ENCODE measurements at places on chromosomes 7 and 10.

DNA sequence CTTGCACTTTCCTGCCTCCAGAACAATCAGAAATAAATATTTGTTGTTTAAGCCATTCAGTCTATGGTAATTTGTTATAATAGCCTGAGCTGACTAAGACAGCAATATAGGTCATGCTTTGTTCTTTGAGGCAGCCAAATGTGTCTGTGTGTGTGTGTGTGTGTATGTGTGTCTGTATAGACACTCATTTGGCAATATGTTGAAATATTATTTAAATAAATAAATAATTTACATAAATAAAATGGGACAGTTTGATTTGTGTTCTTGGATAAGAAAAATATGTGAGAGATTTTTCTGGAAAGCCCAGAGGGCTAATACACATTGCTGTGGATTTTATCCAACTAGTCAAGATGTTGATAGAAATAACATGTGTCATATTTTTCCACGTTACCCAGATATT lies 140.2 kb downstream of the PTN start:
- no peak for DNase-seq

- DNase-seq: no peak
These were observed 217.8 kb upstream of the SEMA3A start for GRCh38 chr7:84412161-84412969.

DNA sequence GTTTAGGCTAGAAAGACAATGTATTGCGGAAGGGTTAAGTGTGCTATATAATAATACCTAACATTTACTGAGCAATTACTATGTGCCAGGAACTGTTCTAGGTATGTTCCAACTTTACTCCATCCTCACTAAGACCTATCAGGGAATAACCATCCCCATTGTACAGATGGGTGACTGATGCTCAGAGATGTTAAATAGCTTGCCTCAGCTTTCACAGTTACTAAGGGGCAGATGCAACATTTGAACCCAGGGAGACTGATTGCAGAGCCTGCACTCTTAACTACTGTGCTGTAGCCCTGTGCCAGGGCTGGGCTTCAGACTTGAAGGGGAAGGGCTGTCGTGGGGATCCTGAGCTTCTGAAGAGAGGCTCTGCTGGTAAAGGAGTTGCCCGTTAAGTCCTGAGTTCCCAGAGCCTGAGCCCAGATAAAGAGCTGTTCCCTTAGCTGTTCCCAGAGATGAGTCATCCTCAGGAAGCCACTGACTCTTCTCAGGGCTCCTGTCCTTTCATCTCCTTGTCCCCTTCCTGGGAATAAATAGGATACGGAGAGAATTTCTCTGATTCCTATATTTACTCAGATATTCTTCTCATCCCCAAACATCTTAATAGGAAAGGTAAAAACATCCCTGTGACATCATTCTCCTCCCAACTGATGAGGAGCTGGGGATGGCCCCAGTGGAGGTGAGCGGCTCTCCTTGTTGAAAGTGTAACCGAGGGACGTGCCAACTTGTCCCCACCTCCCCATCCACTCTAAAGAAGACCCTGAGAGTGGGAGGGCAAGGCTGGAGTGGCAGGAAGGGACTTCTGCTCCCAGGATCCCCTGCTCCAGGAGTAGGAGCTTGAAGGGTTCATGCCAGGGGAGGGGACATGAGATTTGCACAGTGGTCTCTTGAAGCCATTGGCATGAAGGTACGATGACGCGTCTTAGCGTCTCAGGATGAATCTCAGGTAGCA lies 28.0 kb upstream of the HABP2 start:
- DNase-seq: no peak

DNA sequence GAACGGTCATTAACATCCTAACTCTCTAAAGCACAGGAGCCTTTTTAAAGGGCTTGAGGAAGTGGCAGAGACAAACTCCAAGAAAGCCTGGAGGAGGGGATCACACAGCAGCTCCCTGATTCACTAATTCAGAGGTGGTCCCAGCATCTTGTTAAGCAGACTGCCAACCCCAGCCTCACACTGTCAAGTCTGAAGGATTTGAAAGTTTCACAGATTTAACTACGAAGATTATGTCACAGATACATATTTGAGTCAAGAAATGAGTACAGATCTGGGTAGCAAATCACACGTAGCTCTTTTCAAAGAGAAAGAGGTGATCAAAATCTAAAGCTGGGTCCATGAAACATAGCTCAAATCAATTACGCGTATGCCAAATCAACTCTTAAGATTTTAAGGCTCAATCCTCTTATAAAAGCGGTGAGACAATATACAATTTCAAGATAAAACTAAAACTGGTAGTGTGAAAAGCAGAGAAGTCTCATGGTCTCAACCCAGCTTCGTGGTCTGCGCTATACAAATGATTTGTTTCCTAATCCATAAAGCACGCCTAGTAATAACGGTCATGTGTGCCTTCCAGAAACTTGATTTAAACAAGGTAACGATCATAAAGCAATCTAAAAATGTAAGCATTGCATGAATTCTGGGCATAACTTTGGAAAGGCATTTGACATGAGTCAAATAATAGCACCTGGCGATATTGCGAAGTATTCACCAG lies 229.9 kb upstream of the MKLN1 start:
- no peak for DNase-seq

- DNase-seq: peak; percentile 30
These were observed 604 bp upstream of the SHTN1 start for GRCh38 chr10:117005527-117006055.

DNA sequence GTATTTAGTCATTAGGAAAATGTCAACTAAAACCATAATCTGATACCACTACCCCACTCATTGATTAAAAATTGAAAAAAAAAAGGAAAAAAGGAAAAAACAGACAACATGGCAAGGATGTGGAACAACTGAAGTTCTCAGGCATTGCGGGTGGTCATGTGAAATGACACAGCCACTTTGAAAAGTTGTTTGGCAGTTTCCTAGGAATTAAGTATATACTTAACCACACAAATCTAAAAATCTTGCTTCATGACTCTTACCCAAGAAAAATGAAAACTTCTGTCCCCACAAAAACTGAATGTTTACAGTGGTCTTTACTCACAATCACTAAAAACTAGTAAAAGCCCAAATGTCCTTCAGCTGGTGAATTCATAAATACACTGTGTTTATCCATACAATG lies 254.5 kb downstream of the AHR start:
- no peak for DNase-seq

DNA sequence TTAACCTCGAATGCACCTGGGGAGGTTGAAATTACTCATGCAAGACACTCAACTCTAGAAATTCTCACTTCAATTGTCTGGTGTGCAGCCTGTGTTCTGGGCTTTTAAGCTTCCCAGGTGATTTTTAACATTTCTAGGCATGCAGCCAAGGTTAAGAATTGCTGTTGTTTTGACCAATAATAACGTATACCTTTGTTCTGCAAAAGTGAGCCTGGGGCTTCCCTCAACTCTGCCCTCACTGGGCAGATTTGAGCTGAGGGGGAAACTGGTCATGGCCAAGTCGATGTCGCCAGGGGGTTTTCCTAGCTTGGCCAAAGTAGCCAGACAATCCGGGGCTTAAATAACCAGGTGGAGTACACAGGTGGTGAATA lies 568 bp downstream of the PRSS2 start:
- no peak for DNase-seq

GRCh38 chr7:83118347-83119025 lies 44.2 kb downstream of the PCLO start:
- DNase-seq: no peak

DNA sequence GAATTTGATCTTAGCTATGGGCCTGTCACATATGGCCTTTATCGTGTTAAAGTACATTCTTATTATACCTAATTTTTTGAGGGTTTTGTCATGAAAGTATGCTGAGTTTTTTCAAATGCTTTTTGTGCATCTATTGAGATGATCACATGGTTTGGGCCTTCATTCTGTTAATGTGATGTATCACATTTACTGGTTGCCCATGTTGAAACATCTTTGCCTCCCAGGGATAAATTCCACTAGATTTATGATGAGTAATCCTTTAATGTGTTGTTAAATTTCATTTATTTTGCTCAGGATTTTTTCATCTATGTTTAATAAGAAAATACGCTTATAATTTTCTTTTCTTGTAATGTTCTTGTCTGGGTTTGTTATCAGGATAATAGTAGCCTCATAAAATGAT lies 442.0 kb downstream of the MDFIC start:
- no peak for DNase-seq

- DNase-seq: no peak
These were observed 338.2 kb upstream of the SMIM30 start for GRCh38 chr7:113456533-113456932.

DNA sequence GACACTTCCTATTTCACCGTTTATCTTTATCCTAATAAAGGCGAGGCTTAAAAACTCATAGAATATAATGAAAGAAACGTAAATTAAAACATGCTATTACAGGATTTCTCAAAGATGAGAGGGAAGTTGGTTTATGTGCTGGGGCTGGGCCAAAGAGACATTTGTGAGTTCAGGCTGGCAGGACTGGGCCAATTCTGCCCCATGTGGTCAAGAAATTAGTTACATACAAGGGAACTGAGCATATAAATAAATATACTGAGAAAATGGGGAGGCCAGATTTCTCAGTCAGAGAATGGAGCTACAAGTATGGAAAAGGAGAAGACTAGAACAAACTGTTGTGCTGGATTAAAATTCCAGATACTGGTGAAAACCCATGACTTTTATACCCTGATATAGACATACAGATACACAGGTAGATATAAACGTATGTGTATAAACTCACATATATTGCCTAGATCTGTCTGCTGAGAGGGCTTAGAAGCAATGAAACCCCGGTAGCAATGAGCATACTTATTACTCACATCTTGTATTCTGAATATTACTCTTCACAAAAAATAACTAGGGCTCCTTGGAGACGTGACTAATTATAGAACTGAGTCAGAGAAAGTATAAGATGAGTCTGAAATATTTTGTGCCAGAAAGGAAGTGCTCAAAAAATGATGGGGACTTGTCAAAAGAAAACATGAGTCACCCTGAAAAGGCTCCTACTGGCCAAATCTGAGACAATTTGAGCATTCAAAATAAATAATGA lies 155.7 kb upstream of the FGFR2 start:
- no peak for DNase-seq

DNA sequence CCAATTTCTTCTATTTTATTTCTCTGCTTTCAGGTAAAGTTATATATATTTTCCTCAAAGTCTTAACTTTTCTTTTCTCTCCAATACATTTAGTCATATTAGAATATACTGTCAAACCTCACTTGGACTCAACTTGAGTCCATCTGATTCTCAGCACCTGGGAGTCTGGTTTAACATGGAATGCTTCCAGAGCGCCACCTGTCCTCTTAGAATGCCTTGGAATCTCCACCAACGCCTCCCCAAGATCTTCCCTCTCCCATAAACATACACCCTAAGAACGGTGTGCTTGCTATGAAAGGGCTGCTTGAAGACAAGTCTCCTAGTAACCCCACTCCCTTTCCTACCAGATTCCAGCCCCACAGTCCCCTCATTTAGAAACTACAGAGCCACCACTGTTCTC lies 229.1 kb upstream of the MKLN1 start:
- DNase-seq: no peak

DNA sequence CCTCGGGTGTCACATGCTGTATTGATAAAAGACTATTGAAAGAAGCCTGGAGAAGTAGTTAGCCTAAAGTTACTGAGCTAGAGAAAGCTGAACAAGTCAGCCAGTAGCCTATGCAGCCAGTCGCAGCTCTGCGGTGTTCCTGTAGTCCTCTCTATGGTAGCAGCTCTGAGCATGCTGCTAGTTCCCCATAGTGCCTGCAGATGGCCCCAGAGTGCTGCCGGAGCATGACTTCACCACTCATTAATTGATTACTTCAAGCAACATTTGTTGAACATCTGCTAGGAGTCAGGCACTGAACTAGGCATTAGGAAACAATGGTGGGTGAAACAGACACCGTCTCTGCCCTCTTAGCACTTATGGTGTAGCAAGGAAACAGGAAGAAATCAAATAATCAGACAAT lies 422.7 kb downstream of the SORCS3 start:
- DNase-seq: peak; percentile 68

DNA sequence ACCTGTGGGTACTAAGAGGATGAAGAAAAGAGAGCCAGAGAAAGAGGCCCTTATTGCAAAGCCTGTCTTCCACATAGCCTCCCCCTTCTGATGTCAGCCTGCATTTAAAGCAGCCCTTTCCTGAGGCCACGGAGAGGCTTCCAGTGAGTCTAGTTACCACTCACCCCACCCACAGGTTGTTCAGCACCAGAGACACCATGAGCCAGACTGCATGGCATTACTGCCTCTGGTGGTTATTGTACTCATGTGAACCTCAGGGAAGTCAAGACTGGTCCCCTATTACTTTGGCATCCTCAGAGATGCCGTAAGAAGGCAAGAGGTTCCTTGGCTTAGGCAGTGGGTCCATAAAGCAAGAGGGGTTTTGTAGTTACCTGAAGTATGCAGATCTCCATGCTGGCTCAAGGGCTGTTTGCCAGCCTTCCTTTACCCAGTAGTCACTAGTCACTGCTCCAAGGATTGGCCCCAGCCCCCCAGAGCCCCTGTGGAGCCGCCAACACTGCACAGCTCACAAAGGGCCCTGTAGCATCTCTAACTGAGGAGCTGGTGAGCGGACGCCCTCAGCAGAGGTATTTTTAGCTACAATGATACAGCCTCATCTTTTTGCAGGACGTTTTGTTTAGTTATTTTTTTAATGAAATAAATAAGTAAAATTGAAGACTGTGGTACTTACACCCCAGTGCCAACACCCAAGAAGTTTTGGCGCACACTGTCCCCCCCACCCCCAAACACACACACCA lies 20.7 kb downstream of the LRRC4 start:
- no peak for DNase-seq

GRCh38 chr10:68108653-68109052 lies 635 bp upstream of the MYPN start:
- no peak for DNase-seq

DNA sequence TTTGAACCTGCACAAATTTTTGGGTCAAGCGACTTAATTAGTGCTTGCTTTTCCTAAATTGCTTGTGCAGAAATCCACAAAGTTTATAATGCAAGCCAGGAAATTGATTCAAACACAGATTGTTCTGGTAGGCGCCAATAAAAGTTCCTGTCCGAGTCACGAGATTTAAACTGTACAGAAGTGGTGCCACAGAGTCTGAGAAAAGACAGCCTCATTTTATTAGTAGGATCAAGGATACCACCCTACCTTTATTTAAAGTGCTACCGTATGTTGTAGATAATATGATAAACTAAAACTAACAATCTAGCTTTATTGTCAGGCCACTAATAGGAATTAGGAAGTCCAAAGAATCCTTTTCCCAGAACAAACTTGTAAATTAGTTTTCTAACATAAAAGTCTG lies 696.7 kb downstream of the TNS3 start:
- DNase-seq: no peak

DNA sequence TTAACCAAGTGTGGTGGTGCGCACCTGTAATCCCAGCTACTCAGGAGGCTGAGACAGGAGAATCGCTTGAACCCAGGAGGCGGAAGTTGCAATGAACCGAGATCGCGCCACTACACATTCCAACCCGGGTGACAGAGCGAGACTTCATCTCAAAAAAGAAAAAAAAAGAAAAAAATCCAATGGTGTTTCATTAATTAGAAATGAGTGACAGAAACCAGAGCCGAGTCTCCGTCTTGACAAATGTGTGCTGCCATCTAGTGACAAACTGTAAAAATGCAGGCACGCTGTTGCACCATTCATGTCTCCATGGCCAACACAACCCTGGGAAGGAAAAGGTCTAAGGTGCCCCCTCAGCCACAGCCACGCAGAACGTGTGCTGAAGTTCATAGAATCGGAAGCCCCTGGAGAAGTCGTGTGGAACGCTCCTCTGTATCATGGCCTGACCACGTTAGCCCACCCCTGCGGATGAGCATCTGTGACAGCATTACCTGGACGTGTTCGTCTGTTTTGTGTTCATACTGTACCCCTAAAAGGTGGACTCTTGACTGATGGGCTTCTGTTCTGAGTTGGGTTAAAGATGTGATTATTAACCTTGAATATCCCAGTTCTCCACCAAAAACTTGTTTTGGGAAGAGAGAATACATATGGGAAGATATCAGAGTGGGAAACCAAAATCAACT lies 94.9 kb downstream of the LYZL2 start:
- DNase-seq: peak; percentile 68
